ENCODE measurements at places on chromosomes 11 and 22. TPM values are rescaled to one million over a fixed set of nuclear protein-coding genes. Genes with fewer than 3 reads are reported as not detected.

DNA sequence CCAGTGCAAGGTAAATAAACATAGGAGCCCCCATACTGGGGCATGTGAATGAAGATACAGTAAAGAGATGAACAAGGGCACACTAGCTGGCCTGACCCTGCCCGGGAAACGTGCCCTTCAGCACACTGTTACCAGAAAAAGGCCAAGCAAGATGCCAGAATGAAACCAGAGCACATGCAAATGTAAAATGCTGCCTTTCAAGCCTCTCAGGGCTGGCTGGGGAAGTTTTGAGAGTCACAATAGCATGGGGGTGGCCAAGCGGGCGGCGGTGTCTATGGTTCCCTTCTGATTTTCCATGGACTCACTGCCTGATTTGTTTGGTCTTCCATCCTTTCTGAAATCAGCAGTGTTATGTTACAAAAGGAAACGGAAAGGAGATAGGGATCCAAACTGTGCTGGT is 18.9 kb upstream of the SUSD2 start:
- peak overlapping the region; percentile 19 for H3K27ac ChIP-seq
- H3K36me3 ChIP-seq, result peaks cover 6% of the 10 kb centered on the region
- H3K27me3 ChIP-seq, result no peaks in the 10 kb centered on the region

- DNase-seq, result no peak
- no peak overlapping the region for H3K4me3 ChIP-seq
These were observed 66.2 kb downstream of the THAP12 start for GRCh38 chr11:76314741-76315090.

DNA sequence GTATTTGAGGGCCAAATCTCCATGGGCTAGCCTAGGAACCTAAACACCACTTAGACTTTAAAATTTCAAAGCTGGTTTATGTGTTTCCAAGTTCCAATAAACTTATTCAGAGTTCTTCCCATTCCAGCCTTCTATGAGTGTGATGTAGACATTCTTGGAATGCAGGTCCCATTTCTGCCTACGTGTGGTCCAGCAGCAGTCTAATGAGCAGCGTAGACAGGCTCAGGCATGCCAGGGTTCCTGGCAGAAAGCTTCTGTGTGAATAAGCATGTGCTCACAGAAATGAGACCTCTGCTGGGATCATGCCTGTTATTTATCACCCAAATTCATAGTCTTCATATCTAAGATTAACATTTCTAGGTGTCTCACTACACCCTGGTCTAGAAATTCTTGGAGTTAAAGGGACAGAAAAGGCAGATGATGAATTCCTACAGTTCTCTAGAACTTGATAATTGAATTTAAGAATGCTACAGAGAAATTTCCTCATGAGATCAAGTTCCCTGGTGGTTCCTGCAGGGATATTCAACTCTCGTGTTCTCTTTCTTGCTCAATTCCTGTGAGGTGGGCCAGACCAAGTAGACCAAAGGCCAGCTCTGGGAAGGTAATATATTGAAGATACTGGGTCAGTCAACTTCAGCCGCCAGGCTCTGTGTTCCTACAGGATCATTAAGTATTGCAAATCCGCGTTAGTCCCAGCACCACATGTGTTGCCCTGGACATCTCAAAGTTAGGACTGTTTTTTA is 17.6 kb downstream of the RNF185 start:
- H3K27ac ChIP-seq, result no peak overlapping the region
- peaks cover 14% of the 10 kb centered on the region for H3K36me3 ChIP-seq

GRCh38 chr22:37953062-37953436 is 352 bp downstream of the C22orf23 start:
- H3K27me3 ChIP-seq, result peaks cover 17% of the 10 kb centered on the region
- peaks cover 20% of the 10 kb centered on the region for H3K4me1 ChIP-seq
- H3K36me3 ChIP-seq, result peaks cover 6% of the 10 kb centered on the region
- no peak overlapping the region for H3K27ac ChIP-seq

DNA sequence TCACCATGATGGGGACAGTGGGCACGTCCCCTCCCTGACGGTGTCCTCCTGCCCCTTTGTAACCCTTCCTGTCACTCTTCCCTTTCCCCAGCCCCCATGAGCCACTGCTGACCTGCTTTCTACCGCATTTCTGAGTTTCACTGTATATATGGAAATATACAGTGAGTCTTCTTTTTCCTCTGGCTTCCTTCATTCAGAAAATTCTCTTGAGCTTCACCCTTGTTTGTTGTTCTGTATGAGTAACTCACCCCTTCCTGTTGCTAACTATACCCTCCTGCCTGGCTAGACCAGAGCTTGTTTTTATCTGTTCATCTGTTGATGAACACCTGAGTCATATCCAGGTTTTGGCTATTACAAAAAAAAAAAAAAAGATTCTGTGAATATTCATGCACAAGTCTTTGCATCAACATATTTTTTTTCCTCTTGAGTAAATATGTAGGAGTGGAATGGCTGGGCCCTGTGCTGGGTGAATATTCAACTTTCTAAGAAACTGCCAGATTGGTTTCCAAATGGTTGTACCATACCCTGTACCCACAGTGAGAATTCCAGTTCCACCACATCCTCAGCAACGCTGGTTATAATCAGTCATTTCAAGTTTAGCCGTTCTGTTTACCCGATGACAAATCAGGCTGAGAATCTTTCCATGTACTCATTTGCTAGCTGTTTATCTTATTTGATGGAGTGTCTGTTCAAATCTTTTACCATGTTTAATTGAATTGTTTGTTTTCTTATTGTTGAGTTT is 62.0 kb downstream of the IGF2 start:
- peak; percentile 19 for DNase-seq
- peak overlapping the region; percentile 5 for H3K27ac ChIP-seq
- peaks cover 7% of the 10 kb centered on the region for H3K4me1 ChIP-seq
- H3K4me3 ChIP-seq, result no peak overlapping the region
- H3K27me3 ChIP-seq, result peaks cover 19% of the 10 kb centered on the region

DNA sequence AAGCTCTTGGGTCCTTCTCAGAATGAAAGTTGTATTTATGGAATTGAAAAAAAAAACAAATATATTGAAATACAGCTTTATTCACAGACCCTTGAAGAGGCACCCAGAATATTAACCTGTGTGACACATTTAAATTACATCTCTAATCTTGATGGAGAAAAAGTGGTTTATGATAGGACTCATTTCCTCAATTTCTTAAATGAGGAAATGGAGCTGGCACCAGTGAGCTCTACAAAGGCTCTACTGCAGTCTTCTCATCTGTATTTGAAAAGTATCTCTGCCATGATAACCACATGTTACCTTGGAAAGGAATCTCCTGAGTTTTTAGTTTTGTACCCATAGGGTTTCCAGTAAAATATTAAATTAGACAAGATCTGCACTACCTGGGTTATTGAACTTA is 186.5 kb downstream of the HIPK3 start:
- no peak overlapping the region for H3K27ac ChIP-seq
- H3K27me3 ChIP-seq, result peaks cover 4% of the 10 kb centered on the region
- peaks cover 3% of the 10 kb centered on the region for H3K36me3 ChIP-seq
- peaks cover 5% of the 10 kb centered on the region for H3K4me1 ChIP-seq

DNA sequence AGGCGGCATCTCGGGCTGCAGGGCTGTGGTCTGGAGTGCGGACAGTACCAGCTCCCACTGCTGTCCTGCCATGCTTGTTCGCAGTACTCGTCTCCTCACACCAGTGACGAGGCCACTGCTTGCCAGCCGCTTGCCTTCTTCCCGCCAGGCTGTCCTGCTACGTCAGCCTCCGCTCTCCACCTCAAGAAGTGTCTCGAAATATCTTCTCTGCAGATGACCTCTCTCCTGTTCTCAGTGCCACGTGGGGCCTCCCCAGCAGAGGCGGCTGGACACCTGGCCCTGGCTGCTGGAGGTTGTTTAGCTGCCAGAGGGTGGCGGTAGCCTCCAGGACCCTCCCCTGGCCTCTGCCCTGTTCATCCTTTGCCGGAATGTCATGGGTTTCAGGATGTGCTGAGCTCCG is 3.1 kb upstream of the CCDC188 start:
- no peaks in the 10 kb centered on the region for H3K36me3 ChIP-seq
- no peak overlapping the region for H3K27ac ChIP-seq
- no peaks in the 10 kb centered on the region for H3K4me1 ChIP-seq
- DNase-seq, result no peak
- H3K4me3 ChIP-seq, result no peak overlapping the region

- DNase-seq, result no peak
- H3K36me3 ChIP-seq, result no peaks in the 10 kb centered on the region
- peaks cover 12% of the 10 kb centered on the region for H3K27me3 ChIP-seq
- no peak overlapping the region for H3K27ac ChIP-seq
- H3K4me3 ChIP-seq, result no peak overlapping the region
- H3K4me1 ChIP-seq, result peaks cover 2% of the 10 kb centered on the region
These were observed 5.7 kb upstream of the INTS4 start for GRCh38 chr11:78000193-78000592.

DNA sequence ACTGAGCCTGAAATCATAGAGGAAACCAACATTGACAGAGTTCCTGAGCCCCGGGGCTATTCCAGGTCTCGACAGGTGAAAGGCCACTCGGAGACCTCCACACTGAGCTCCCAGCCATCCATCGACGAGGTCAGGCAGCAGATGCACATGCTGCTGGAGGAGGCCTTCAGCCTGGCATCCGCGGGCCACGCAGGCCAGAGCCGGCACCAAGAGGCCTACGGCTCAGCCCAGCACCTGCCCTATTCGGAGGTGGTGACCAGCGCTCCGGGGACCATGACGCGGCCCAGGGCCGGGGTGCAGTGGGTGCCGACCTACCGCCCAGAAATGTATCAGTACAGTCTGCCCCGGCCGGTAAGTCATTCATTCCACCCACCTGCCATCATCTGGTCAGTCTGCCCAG is 54.9 kb downstream of the C11orf91 start:
- H3K27me3 ChIP-seq, result peaks cover 7% of the 10 kb centered on the region
- DNase-seq, result no peak
- no peak overlapping the region for H3K27ac ChIP-seq
- no peaks in the 10 kb centered on the region for H3K4me1 ChIP-seq

- no peak for DNase-seq
- H3K4me1 ChIP-seq, result peaks cover 11% of the 10 kb centered on the region
- no peaks in the 10 kb centered on the region for H3K36me3 ChIP-seq
These were observed 36.1 kb upstream of the AMOTL1 start for GRCh38 chr11:94731880-94732601.

DNA sequence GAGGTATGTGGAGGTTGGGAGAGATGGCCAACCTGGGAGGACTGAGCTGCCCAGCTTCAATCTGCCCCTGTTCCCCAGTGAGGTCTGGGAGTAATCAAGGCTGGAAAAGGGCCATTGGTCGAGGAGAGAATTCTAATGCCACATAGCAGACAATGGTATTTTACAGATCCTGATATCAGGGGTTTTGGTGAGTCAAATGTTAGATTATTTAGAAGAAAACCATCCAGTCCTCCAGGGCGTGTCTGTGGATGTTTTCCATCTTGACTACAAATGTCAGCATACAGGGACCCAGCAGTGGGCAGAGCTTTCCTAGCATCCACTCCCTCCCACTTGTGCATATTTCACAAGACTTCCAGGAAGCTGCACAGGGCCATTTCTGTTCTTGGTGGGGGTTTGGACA is 107.9 kb downstream of the SCN3B start:
- H3K4me1 ChIP-seq, result peaks cover 5% of the 10 kb centered on the region
- no peak for DNase-seq
- no peak overlapping the region for H3K4me3 ChIP-seq
- peaks cover 2% of the 10 kb centered on the region for H3K36me3 ChIP-seq

DNA sequence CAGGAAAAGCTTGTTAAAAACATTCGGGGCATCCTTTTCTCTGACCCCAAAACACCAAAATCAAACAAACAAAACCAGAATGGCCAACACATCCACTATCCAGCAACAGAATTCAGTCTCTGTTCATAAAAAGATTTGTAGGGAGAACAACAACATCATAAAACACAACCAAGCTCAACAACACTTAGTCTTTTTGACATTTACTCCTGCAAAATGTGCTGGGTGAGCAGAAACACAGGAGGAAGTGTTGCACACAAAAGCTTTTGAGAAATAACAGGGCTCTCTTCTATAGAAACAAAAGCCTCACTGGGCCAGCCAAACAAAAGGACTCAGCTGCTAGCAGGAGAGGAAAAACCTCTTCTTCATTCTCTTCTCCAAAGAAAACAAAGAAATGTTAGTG is 736.0 kb upstream of the CCDC90B start:
- H3K4me1 ChIP-seq, result no peaks in the 10 kb centered on the region
- no peaks in the 10 kb centered on the region for H3K27me3 ChIP-seq
- no peak overlapping the region for H3K4me3 ChIP-seq

- no peaks in the 10 kb centered on the region for H3K4me1 ChIP-seq
- no peak overlapping the region for H3K27ac ChIP-seq
- H3K36me3 ChIP-seq, result no peaks in the 10 kb centered on the region
- H3K27me3 ChIP-seq, result peaks cover 73% of the 10 kb centered on the region
- H3K4me3 ChIP-seq, result no peak overlapping the region
These were observed 56.0 kb downstream of the ZNRF3 start for GRCh38 chr22:28939394-28939793.

- no peaks in the 10 kb centered on the region for H3K27me3 ChIP-seq
- DNase-seq, result no peak
- H3K4me3 ChIP-seq, result peak overlapping the region; percentile 70
- H3K4me1 ChIP-seq, result peaks cover 17% of the 10 kb centered on the region
These were observed 866 bp upstream of the SELENOO start for GRCh38 chr22:50199829-50200460.

- peaks cover 8% of the 10 kb centered on the region for H3K4me1 ChIP-seq
- no peak overlapping the region for H3K27ac ChIP-seq
- no peak for DNase-seq
- H3K27me3 ChIP-seq, result peaks cover 7% of the 10 kb centered on the region
These were observed 100.4 kb downstream of the GALNT18 start for GRCh38 chr11:11521306-11522002.

DNA sequence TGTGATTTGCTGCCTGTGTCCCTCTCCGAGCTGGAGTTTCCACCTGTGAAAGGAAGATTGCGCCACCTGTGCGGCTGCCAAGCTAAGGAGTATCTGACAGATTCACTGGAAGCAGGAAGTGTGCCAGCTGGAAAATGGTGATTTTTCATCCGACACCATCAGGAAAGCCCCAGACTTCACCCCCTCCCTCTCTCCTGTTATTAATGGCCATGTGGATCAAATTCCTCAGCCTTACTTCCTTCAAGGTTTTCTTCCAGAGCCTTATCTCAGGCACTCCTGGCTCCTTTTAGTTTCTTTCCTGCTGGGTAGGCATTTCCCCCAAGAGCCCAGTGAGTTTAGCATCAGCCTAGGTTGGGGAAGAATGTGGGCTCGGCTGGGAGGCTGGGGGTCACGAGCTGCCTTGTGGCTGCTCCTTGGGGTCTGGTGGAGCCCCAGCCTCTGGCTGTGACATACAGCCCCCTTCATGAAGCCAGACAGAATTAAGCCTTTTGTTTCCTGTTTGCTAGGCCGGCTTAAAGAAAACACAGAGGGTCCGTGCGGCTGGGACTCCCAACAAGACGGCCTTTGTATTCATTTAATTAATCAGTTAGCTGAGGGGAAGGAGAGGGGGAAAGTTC is 37.1 kb downstream of the PKNOX2 start:
- DNase-seq, result no peak
- peaks cover 3% of the 10 kb centered on the region for H3K27me3 ChIP-seq
- H3K4me1 ChIP-seq, result no peaks in the 10 kb centered on the region

KRTAP5-9 gene
- total RNA-seq, result not detected

PIWIL4 gene
- total RNA-seq, result 1.1 TPM

RASL10A gene
- 1.1 TPM for total RNA-seq

UPK3A gene
- total RNA-seq, result not detected

SPON1 gene
- 3.9 TPM for total RNA-seq

DEUP1 gene
- not detected for total RNA-seq

CFAP300 gene
- total RNA-seq, result not detected

POTEH gene
- not detected for total RNA-seq

PGR gene
- total RNA-seq, result not detected

DMC1 gene
- 13.2 TPM for total RNA-seq
